ENCODE measurements at places on chromosomes 16 and 17. TPM values are rescaled to one million over a fixed set of nuclear protein-coding genes. Genes with fewer than 3 reads are reported as not detected.

Gene DNAI2
- total RNA-seq: not detected

Gene SSTR5
- total RNA-seq: 0.20 TPM

Gene ASB16
- not detected for total RNA-seq

Gene IRX6
- not detected for total RNA-seq

Gene HOXB13
- total RNA-seq: 2.3 TPM

Gene CTRB1
- total RNA-seq: not detected

Gene CCL1
- not detected for total RNA-seq

Gene CACNG1
- total RNA-seq: 0.37 TPM

Gene NTN1
- total RNA-seq: 0.37 TPM

Gene ATP2A3
- total RNA-seq: 4.9 TPM
